Germinal center (tissue), 1 donor: ENCODE measurements at places on chromosomes 7 and 10.
A peak's percentile ranks its signal among the peaks of the same experiment; 100 is the strongest.

- DNase-seq, result no peak
Measured at GRCh38 chr10:120272350-120272749, 184.7 kb upstream of the PLPP4 start.

DNA sequence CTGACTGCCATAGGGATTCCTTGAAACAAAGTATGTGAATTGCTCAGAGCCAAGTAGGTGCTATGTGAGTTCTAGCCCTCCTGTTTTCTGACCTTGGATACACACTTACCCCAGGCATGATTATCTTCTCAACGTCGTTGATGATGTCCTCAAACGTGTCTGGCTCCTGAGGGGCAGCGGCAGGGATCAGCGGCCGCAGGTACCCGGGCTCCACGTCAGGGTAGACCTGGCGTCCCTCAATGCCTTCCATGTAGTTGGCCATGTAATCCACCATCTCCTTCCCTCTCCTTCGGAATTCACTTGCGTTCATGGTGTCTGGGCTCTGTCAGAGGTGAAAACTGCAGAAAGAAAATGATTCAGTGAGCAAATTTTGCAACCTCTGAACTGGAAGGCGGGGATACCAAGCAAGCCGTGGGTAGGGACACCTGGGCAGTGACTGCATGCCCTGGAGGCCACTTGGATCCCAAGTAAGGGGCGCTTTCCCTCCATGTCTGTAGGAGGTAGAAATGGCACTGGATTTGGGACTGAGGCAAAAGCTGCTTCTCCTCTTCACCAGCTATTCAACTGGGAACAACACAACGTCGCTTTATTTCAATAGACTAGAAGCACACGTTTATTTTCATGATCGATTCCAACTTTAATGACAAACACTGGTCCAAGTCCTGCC is 21.3 kb downstream of the DDC start:
- DNase-seq, result no peak

DNA sequence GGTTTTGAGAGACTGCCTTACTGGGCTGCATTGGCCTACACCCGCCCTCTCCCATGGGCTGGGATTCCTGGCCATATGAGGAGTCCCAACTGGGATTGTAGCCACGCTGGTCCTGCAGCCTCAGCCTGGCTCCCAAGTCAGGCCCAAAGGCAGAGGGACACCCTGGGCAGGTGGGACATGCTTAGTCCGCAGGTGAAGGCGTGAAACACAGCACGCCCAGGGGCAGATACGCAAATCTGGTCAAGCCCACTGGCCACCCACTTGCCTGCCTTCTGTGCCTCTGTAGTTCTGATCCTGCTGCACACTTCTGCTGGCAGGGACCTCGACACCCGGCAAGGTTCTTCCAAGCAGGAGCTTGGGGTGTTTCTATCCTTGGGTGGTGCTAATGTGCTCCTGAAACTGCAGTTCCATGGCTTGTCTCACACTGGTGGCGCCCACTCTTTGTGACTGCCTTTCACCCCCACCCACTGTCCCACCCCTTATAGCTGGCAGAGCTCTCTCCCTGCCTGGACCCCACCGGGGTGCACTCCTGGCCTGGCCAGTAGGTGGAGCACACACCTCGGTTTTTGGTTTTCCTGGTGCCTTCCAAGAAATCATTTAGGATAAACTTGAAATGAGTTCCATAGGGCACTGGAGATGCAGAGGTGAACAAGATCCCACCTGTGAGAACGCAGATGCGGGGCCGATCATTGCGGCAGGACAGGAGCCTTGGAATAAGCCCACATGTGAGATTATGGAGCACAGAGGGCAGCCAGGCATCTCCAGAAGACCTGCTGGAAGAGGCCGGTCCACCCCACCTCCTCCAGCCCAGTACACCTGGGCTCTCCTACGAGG is 47.9 kb downstream of the MKI67 start:
- peak; percentile 54 for DNase-seq

GRCh38 chr10:76543655-76544054 is 1094.0 kb downstream of the KCNMA1 start:
- no peak for DNase-seq

- no peak for DNase-seq
Measured at GRCh38 chr10:116158036-116158435, 115.0 kb downstream of the GFRA1 start.

GRCh38 chr10:71081229-71081560 is 131.2 kb upstream of the UNC5B start:
- DNase-seq, result no peak

GRCh38 chr7:81525841-81526240 is 244.0 kb downstream of the HGF start:
- DNase-seq, result no peak

- DNase-seq, result no peak
Measured at GRCh38 chr10:130079614-130080460, 30.8 kb downstream of the C10orf143 start.

GRCh38 chr10:60098677-60099601 is 192.6 kb upstream of the CCDC6 start:
- DNase-seq, result peak; percentile 10

- no peak for DNase-seq
Measured at GRCh38 chr10:93954726-93955363, 38.9 kb upstream of the PLCE1 start.

DNA sequence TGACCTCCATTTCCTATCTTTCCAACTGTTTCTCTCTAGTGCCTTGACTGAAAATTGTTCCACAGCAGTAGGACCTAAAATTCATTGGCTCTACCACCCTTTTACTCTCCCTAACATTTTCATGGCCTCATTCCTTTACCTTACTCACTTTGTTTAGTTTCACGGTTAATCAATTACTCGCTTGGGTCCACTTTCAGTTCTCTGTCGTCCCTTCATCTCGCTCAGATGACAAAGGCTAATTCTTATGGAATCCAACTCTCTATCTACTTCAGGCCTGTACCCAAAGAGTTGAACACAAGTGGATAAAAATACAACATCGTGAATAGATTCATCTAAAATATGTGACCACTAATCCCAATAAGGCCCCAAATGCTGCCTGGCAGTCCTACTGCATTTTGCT is 85.9 kb upstream of the ADO start:
- DNase-seq, result no peak

DNA sequence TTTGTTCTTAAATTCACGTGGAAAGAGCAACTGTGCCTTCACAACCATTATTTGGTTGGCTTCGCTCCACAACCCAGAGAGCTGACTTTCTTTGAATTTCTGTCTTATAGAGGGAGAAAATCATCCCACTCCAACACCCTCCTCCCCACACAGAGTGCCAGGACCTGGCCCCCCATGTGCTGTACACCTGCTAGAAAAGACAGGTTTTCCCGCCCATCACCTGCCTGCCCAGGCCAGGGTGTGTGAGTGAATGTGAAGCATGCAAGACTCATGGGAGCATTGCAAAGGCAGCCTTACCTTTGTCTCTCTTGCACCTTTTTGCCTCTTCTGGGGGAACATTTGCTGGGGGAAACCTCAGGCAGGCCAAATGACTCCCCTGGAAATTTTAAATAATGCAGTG is 319.0 kb downstream of the TNS3 start:
- DNase-seq, result no peak

- peak; percentile 5 for DNase-seq
Measured at GRCh38 chr7:75971961-75972763, 22.2 kb downstream of the TMEM120A start.

GRCh38 chr7:27269455-27269854 is 26.9 kb downstream of the EVX1 start:
- DNase-seq, result no peak

DNA sequence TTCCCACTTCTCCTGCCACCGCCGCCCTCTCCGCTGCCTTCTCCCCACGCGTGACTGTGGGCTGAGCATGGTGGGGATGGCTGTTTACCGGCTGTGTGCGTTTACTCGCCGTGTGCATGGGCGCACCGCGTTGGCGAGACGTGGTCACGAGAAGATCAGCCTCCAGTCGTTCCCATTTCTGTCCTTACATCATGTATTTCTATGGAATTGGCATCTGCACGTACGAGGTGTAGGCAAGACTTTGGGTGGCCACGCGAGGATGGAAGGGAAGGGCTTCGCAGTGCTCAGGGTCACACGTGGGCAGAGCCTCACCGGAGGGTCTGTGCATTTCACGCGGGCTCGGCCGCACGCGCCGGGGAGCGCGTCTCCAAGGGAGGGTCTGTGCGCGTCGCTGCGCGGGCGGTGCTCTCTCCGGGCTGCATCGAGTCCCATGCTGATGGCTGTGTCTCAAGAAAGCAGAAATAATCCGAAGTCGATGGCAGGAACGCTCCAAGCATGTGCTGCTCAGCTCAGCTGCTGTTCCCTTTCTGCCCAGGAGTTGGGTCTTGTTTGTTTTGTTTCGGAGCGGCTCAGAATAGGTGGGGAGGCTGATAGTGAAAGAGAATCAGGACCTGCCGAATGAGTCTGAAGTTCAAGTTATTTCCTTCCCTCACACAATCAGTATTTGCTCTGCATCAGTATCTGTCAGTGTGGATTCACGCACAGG is 973 bp downstream of the CAMK1D start:
- DNase-seq, result peak; percentile 42

DNA sequence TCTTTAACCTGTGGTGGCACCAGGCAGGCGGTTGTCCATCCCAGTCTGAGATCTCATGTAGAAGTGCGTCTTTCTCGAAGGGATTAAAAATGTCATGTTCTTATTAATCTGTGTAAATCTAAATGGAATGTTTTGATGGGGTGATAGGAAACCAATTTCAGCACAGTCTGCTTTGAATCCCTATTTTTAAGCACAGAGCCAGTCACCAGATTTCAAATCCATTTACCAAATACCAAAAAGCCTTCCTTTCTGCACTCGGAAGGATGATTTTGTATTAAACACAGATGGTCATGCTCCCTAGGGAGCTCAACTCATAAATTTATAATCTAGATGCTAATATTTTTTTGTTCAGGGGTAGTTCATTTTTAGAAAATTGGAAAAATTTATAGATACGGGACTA is 160.6 kb upstream of the AOAH start:
- no peak for DNase-seq

DNA sequence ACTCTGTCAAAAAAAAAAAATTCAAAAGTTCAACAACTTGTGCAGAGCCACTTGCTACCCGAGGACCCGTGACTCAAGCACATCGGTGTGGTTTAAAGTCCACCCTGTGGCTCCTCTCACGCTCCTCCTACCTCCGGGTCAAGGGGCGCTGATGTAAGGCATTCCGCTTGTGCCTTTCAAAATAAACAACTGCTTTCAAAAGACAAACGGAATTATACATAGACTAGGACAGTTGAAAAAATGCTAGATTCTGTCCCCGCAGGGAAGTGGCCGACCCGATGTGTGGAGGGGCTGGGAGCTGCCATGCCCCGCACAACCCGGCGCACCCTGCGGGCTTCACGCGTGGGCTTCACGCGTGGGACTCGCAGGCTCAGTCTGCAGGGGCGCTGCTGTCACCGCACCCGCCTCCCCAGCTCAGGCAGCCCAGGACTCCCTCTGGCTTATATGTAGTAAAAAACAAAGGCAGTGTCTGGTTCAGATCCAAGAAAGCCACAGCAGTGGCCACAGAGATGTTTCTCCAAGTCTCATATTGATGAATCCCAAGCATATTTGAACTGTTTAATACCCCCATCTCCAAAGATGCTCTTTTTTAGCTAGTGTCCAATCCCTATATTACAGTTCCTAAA is 239.7 kb upstream of the INHBA start:
- no peak for DNase-seq

DNA sequence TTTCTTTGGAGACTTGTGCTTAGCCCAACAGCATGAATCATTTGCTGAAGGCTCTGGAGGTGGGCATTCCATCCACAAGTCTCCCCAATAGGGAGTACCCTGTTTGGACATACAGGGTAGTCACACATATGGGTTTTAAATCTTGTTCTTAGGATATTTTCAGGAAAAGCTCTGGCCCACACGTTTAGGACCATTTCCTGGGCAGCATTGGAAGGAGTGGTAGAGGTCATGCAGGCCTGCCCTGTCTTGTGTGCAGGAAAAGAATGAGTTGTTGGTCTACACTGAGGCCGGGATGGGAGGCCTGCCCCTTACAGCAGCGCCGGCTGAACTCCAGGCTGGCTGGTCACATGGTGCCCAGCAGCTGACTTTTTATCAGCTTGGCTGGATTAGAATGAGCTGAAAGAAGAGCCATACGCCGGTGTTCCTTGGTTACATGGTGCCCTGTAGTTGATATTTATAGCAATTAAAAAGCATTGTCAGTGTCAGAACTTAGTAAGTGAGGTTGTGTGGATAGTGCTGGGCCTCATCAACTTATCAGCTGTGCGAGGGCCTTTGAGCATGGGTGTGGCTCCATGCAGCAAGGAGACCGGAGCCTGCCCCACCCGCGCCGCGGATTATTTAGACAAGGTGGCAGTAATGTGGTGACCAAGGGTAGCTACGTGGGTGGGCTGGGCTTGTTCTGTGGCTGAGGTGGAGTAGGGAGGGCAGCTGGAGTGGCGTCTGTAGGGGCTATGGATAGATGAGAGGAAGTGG is 28.6 kb downstream of the OGDH start:
- DNase-seq, result no peak

DNA sequence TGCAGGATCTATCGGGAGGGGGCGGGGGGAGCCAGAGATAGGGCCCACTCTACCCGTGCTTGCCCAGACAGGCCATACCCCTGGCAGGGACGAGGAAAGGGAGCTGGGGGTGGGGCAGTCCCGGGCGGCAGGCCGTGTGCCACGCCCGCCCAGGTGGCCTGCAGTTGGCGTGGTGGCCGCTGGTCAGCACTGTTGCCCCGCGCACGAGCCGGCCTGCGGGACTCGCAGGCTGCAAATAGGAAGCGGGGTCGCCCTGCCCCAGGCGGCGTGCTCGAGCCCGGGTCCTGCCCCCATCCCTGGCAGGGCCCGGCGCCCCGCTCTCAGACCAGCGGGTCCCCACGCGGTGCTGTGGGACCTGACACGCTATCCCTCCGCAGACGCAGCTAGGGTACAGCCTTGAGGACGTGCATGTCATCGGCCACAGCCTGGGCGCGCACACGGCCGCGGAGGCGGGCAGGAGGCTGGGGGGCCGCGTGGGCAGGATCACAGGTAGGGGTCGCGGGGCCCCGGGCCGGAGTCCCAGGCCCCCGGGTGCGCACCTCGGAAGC is 6.7 kb downstream of the PNLIPRP2 start:
- no peak for DNase-seq

GRCh38 chr10:72026278-72027111 is 61.9 kb downstream of the SPOCK2 start:
- DNase-seq, result no peak

DNA sequence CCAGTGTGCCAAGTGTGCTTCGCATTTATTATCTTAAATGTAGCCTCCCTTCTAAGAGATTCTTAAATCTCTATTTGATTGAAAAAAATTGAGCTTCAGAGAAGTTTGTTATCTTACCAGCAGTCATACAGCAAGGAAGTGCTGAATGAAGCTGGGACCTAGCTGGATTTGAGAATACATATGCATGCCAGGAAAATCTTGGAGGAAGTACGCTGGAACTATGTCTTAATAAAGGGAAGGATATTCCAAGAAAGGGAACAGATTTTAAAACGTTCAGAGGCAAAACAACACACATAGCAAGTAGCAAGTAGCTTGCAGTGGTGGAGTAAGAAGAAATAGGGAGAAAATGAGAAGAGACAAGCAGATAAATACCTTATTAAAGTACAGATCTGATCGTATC is 1.5 kb downstream of the CFAP70 start:
- no peak for DNase-seq

DNA sequence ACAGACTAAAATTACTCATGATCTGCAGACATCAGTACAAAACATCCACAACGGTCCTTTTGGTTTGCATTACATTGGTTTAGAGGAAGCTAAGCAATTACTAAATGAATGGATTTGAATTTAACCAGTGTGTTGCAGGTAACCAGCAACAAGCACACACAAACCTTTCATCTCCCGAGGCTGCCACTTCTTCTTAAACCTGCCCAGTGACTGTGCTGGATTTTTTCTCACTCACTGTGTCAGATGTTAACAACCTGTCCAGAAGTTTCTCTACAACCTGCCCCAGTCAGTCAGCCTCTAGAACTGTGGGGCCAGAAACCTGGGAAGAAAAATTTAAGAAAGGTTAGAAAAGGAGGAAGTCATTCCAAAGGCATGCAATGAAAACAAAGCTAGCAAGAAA is 2.4 kb upstream of the MEOX2 start:
- DNase-seq, result no peak
